ENCODE measurements at places on chromosomes 16 and 17.

GRCh38 chr16:83302853-83303252 is 504.9 kb upstream of the HSBP1 start:
- no peak for DNase-seq

- peak; percentile 42 for DNase-seq
Measured at GRCh38 chr16:35391328-35391727, 1931.9 kb downstream of the TP53TG3F start.

- DNase-seq, result no peak
Measured at GRCh38 chr16:70493802-70494201, 29.6 kb downstream of the COG4 start.

GRCh38 chr17:48477221-48477620 is 47.2 kb upstream of the SKAP1 start:
- DNase-seq, result no peak

DNA sequence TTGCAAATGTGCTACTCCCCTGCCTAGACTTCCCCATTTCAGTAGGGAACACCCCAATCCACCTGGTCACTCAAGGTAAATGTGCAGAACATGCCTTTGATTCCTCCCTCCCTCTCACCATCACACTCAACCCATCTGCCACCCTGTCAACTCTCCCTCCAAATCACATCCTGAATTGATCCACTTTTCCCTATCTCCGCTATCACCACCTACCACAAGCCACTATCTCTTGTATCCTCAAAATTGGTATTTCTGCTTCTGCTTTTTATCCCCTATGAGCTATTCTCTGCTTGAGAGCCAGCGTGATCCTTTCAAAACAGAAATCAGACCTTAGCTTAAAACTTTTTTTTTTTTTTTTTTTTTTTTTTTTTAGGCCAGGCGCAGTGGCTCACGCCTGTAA is 5.4 kb upstream of the NOL11 start:
- DNase-seq, result no peak

GRCh38 chr17:78133971-78134898 is 3.7 kb downstream of the TMC8 start:
- no peak for DNase-seq

GRCh38 chr17:40099619-40100418 is 570 bp downstream of the NR1D1 start:
- DNase-seq, result no peak

DNA sequence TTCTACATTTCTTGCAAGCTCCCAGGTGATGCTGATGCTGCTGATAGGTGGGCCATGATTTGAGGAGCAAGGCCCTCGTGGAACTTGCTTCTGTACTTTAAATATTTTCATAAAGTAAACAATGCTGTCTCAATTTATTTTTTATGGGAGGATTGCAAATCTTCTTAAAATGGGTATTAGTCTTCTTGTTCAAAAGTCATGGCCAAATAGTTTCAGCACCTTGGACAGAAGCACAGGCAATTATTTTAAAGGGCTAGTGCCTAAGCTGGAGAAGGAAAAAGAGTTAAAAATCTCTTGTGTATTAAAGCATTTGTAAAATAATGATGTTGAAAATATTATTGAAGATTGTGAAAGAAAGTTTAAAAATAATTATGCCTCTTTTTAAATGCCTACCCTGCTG is 50.5 kb downstream of the GPR139 start:
- DNase-seq, result no peak

Data from nucleus accumbens (tissue), 56 donors.